Activated CD8-positive, alpha-beta memory T cell treated with anti-CD3 and anti-CD28 coated beads for 48 hours (primary cell): ENCODE measurements at places on chromosomes 1 and 21.

GRCh38 chr1:54546651-54547401 is 1.2 kb upstream of the ACOT11 start:
- DNase-seq: no peak

- no peak for DNase-seq
Observed at GRCh38 chr1:145871994-145872924, 13.4 kb upstream of the PIAS3 start.

GRCh38 chr1:168980180-168980579 is 126.3 kb upstream of the ATP1B1 start:
- no peak for DNase-seq

- DNase-seq: no peak
Observed at GRCh38 chr1:232684371-232685105, 54.6 kb upstream of the SIPA1L2 start.

DNA sequence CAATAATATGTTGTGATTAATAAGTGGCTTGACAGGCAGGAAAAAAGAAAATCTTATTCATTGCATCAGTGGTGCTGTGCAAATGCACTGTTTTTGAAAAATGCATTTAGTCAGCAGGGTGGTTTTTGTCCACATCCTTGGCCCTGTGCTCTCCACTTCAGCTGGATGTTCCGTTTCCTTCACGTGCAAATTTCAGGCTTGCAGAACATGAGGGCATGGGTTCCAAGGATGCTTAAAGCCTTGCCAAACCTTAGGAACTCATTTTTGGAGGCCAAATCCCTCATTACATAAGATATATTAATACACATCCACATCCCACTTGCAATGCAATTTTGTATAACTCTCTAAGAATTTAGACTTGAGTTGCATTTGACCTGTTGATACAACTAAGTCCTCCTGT is 410.1 kb downstream of the PRDM2 start:
- no peak for DNase-seq
